ENCODE measurements at places on chromosomes 2 and 18. TPM values are rescaled to one million over a fixed set of nuclear protein-coding genes. Genes with fewer than 3 reads are reported as not detected.

Gene STRN
- total RNA-seq, result 20.8 TPM

DNA sequence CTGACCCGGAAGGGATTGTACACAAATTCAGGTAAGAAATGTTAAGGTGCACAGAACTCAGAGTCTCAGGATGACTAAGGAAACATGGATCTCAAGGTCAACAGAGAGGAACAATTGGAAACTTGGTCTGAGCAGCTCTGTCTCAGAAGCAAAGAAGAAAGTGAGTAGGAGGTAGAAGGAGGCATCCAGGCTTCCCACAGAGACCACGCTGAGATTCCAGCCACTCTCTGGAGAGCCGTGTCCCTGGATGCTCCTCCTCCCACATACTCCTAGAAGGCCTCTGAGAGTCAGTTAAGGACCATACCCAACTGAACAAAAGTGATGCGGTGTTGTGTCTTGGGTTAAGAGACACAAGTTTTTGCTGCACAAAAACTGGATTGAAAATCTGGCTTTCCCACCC lies 8.6 kb upstream of the PLB1 start:
- DNase-seq, result no peak

Gene MOCOS
- 1.3 TPM for total RNA-seq

GRCh38 chr2:46400016-46400415 lies 79.3 kb upstream of the TMEM247 start:
- no peak for DNase-seq

GRCh38 chr2:213862407-213863076 lies 548.3 kb upstream of the VWC2L start:
- no peak for DNase-seq

Gene COLEC11
- total RNA-seq, result not detected

DNA sequence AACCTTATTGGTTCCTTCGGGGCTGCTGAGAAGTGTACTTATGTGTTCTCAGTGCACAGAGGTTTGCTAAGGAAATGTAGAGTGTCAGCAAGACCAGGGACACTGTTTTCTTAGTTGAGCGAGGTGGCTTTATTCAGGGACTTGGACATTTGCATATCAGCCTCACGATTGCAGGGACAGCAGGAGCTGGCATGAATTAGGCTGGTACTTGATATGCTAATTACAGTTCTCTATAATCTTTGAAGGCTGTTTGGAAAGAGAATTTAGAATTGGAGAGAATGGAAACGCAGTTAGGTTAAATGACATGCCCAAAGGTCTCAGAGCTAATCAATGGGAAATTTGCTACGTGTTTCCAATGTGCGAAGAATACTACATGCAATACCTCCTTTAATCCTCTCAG lies 18.7 kb upstream of the MTCL1 start:
- DNase-seq, result no peak

Gene KIF1A
- total RNA-seq, result 439 TPM

Gene SIX3
- total RNA-seq, result 0.86 TPM

DNA sequence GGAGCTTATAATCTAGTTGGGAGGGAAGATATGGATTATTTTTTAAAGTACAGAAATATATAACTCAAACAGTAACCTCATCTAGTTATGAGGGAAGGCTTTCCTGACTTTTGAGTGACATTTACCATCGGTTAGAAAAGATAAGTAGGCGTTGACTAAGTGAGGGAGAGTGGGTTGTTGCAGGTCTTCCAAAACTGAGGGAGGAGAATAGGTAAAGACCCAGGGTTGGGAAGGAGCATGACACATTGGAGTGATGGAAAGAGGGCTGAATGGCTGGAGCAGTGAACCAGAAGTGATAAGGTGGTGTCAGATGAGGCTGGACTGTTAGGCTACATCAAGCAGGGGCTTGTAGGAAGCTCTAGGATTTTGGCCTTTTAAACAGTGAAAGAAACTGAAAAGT lies 10.6 kb upstream of the NUP35 start:
- no peak for DNase-seq

DNA sequence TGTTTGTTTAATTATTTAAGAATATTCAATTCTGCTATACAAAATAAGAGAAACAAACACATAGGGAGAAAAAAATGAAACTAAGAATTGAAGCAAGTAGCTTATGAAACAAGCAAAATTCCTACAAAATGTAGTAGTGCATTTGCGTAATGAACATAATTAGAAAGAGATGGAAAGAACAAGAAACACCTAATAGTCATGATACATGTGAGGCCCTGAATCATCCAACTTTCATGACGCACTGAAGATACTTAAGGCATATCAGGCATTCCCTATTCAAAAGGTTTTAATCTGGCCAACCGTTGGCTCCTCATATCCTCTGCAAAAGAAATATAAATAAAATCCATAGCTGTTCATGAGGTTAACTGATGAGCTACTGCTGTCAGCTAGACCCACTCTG lies 14.5 kb upstream of the NAB1 start:
- DNase-seq, result no peak

Gene SLC4A5
- 8.2 TPM for total RNA-seq

DNA sequence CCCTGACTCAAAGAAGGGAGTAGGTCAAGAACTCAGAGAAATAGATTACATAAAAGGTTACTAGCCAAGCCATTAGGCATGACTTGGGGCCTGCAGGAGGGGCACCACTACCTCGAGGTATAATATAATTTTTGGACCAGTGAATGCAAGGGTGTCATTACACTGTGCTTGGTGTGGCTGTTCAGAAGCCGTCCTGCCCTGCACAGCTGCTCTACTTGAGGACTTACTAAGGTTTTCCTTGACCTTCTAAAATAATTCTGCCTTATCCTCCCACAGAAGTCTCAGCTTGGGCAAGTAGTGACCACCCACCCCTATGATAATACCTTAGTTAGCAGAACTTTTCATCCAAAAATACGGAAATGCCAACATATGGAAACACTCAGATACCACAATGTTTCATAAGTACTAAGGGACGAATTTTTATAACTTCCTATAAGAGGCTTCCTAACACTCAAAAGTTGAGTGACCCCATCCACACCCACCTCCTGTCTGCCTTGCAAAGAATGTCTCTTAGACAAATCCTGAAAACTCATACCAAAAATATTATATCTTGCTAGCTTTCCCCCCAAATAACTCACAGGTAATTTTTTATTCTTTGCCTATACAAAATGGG lies 17.7 kb upstream of the ATG16L1 start:
- no peak for DNase-seq

Gene DUSP28
- total RNA-seq, result 2.8 TPM

All from glutamatergic neuron (in vitro differentiated cells).